ENCODE measurements at places on chromosomes 4 and X. TPM values are rescaled to one million over a fixed set of nuclear protein-coding genes. Genes with fewer than 3 reads are reported as not detected.
A peak's percentile ranks its signal among the peaks of the same experiment; 100 is the strongest.

DNA sequence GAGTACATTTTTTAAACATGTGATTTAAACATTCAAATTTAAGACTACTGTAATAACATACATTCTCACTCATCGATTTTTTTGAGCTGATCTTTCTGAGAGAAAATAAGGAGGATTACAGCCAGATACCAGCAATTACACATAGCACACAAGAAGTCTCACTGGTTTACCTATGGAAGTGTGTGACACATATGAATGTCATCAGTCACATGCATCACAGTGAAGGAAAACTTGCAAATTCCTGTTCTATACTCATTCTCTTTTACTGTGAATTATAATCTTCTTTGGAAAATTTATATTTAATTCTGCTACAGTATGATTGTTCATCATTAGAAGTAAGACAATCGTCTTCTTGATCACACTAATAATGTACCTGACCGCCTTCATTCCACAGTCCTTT, 21.3 kb upstream of the BMP2K start:
- no peak for DNase-seq

DNA sequence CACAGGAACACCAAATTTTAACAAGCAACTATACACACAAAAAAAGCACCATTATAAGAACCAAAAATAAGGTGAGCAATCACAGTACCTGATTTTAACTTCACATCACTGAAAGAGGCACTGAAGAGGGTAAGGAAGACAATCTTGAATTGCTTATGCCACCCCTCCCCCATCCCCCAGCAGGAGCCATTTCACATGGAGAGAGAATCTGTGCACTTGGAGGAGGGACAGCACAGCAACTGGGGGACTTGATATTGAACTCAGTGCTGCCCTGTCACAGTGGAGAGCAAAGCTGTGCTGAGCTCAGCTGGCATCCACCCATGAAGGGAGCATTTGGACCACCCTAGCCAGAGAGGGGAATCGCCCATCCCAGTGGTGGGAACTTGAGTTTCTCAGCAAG, 56.0 kb downstream of the NUDT11 start:
- no peak for DNase-seq

The PNMA6F gene
- not detected for total RNA-seq

- no peak for DNase-seq
Observed at GRCh38 chr4:119116925-119117900, 18.4 kb upstream of the MYOZ2 start.

DNA sequence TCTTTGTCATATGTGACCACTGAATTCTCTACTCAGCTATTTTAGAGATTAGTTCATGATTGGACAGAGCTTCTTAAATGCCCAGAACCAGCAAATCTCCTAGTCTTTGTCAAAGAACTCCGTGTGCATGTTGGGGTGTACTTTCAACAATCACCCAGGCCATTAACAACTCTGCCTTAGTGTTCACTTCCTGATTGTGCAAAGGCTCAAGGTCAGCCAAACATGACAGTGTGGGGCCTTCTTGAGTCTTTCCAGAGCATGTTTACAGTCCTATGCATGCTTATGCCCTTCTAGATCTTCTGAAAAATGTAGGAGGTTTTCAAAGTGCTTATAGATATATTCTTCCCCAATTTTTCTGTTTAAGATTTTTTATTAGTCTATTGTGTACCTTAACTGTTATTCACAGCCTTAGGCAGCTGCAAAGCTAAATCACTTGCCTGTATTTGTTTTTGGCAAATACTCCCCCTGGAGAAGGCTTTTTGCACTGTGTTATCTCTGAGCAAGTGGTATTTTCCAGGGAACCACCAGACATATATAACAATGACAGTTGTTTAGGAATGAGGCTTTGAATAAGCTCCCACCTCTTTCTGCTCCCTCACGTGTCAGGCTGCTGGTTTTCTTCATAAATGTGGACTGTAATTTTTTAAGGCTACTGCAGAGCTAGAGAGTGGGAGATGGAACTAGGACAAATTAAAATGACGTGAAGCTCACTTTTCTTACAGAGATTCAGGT, 24.0 kb upstream of the DRP2 start:
- no peak for DNase-seq

The ATOH1 gene
- total RNA-seq = not detected

DNA sequence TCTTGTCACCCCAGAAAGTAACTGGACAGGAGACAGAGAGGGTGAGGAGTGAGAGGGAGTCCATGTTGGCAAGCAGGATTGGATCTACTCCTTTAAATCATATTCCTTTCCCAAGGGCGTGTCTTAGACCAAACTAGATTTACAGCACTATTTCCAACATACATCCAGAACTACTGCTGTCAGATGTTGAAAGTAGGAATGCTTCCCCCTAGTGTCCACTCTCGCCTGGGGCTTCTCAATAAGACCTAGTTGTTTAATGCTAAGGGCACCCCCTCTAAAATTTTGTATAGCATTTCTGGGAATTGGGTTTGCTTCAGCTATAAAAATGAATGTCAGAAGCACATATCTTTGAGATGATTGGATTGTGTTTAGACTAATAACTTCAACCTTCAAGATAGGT, 13.3 kb downstream of the OFD1 start:
- DNase-seq = no peak

GRCh38 chr4:15688051-15688450, 6.4 kb downstream of the FAM200B start:
- no peak for DNase-seq

The THAP6 gene
- total RNA-seq = 12.9 TPM

The PHEX gene
- total RNA-seq = 4.9 TPM

DNA sequence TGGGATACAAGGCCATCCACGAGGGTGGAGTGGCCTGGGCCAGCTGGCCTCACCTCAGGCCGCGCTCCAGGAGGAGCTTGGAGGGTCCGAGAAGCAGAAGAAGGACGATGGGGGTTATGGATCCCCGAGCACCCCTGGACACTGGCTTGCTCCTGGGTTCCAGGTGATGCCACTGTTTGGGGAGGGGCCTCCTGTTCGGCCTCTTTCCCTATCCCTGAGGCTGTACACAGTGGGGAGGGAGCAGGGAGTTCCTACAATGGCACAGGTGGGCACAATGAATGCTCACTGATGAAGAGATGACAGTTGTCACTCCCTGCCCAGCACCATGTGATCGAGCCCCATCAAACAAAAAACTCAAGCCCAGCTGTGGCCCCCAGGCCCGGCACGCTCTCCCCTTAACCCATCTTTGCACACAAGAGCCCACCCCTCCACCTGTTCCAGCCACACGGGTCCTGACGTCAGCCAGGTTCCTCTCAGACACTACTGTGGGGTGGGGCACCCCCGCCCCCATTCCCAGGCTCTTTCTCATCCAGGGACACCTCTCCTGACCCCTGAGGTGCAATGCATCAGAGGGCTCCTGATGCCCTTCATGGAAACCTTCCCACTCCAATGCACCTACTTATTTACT, 70.3 kb downstream of the WFS1 start:
- peak; percentile 36 for DNase-seq

The TRMT10A gene
- 14.7 TPM for total RNA-seq

DNA sequence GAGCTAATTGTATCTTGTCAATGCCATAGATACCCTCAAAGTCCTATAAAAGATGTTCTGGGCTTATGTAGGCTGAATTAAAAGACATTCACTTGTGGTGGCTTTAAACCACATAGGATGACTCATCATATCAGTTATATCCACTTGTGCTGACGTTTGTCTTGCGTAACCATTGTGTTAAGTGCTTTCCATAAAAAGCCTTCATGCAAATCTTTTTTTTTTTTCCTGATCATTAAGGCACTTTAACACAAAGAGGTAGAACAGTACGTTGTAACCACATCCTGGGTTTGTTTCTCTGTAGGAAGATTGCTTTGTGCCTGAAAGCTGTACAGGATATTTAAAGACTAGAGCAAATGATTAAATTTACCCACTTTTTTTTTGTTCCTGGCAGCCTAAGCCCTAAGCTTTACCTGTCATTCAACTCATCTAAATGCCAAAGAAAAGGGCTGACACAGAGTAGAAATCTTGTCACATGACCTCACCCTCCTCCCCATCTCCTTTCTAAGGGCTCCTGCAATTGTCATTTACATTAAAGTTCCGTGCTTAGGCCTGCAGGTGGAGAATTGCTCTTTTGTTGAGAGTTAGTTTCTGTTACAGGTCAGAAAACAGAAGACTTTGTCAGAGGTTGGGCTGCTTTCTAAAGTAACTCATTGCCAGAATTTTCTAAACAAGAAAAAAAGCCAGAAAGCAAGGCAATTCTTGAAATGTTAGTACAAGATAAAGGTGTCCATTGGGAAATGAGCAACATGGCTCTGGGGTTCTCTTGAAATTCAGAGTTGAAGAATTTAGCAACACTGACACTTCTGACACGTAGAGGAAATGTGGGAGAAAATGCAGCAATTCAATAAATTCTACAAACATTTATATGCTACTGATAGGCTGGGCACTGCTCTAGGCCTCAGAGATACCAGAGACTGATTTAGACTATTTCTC, 555.6 kb downstream of the PPARGC1A start:
- DNase-seq = no peak

The HSD17B11 gene
- total RNA-seq = 24.4 TPM

DNA sequence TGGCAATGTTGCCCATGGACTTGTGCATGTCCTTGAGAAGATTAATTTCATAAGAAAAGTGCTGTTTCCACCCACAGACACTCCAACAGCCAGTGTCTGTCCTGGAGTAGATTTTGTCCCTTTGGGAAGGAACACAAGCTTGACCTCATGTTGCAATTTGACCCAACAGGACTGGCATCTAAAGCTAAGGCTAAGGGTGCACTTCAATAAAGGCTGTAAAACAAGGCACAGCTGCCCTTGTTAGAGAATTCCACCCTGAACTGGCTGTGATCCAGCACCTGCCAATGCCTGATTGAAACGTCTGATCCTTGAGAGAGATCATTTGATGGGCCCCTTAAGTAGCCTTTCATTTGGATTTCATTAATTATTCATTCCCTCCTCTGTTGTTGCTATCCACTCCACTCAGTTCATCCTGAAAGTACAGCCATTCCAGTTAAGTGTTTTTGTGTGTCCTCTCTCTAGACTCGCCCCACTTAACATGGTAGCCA, 56.2 kb downstream of the CD99L2 start:
- DNase-seq = peak; percentile 27

The FGA gene
- 1.0 TPM for total RNA-seq

DNA sequence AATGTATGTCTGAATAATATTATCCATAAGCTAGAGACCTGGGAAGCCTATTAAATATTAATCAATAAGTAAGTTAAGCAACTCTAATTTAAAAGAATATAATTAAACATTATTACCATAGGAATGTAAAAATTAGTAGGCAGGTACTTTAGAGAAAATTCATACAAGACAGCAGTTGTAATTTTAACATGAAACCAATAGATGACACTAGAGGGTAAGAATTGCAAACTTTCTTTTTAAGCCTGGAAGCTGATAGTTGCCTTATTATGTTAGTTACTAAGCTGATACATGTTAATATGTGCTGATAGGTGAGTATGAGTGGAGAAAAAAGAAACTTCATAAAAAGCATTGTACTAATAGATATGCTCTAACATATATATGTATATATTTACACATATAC, 1157.4 kb downstream of the FAM133A start:
- DNase-seq = no peak

GRCh38 chr4:107894138-107894603, 37.2 kb upstream of the CYP2U1 start:
- no peak for DNase-seq

GRCh38 chr4:59537246-59537886, 1662.8 kb upstream of the ADGRL3 start:
- no peak for DNase-seq

The SERTM2 gene
- total RNA-seq = not detected

DNA sequence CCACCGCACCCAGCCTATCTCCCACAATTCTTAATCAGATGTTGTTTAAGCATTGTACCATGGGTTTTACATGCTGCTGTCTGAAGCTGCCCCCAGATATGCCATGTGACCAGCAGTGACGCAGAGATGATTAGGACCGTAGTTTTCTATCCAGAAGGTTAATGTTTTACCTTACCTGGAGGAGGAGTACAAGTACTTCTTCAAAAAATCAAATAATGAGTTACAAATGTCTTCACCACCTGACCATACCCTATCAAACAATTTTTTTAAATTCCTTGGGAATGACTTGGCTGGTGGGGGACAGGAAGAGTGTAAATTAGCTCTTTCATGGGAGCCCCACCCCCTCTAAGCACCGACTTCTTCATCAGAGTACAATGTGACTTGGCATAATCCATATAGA, 16.2 kb upstream of the SGMS2 start:
- DNase-seq = no peak

DNA sequence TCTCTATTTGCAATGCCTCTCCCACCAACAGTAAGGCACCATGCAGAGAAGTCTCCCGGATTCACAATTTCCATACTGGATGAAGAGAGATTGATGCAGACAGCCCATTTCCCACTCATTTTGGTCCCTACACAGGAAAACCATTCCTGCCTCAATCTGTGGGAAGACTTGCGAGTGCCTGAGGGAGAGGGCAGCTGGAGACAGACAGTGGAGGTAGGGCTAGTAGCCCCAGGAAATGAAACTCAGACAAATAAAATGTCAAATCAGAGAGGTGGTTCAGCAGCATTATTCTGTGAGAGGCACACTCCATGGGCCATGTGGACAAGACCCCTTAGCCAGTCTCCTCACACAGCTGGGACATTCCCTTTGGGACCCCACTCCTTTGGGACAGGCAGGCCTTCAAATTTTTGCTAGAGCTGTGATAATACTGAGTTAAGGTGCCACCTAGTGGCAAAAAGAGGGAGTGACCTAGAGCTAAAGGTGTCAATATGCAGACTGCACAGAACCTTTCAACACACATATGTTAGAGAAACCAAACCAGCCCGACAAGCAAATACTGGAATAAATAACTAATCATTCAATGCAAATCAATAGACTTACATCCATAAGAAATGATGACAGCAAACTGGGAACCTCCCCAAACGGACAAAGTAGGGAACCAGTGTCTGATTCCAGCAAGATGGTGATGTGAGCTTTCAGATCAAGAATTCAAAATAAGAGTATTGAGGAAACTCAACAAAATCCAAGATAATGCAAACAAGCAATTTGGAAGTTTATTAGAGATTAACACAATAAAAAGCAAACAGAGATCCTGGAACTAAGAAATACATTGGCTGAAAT, 1865.3 kb upstream of the AGA start:
- DNase-seq = no peak

GRCh38 chr4:119035951-119036737, 99.5 kb upstream of the MYOZ2 start:
- no peak for DNase-seq

DNA sequence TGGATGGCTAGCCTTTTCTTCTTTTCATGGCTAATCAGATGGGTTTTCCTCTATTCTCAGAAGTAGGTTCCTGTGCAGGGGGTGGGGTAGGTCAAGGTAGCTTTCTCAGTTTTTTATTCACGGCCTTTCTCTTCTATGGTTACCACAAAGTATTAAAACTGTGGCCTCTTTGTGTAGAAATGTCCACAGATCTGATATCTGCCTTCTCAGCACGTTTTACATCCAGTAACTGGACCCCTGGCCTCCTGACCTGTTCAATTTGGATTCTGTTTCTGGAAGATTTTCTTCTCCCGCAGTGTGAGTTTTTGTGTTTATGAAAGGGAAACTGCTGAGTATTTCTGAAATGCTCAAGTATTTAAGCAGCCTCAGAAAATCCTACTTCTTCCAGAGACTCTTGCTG, 688.5 kb downstream of the RAPGEF2 start:
- no peak for DNase-seq

The MUC7 gene
- total RNA-seq = not detected

- DNase-seq = no peak
Observed at GRCh38 chrX:49627086-49627777, 28.4 kb downstream of the GAGE1 start.

GRCh38 chr4:4762909-4763821, 96.3 kb upstream of the MSX1 start:
- no peak for DNase-seq

- DNase-seq = no peak
Observed at GRCh38 chrX:20352935-20353336, 86.2 kb upstream of the RPS6KA3 start.

GRCh38 chr4:20761382-20761781, 61.1 kb downstream of the PACRGL start:
- no peak for DNase-seq
